ENCODE measurements at places on chromosomes 6 and 20. TPM values are rescaled to one million over a fixed set of nuclear protein-coding genes. Genes with fewer than 3 reads are reported as not detected.

GRCh38 chr6:148776321-148777308 is 29.8 kb downstream of the UST start:
- H3K27ac ChIP-seq = peak overlapping the region; percentile 29
- H3K4me3 ChIP-seq = no peak overlapping the region
- peaks cover 12% of the 10 kb centered on the region for H3K36me3 ChIP-seq
- peaks cover 53% of the 10 kb centered on the region for H3K4me1 ChIP-seq
- DNase-seq = no peak
- no peaks in the 10 kb centered on the region for H3K27me3 ChIP-seq

DNA sequence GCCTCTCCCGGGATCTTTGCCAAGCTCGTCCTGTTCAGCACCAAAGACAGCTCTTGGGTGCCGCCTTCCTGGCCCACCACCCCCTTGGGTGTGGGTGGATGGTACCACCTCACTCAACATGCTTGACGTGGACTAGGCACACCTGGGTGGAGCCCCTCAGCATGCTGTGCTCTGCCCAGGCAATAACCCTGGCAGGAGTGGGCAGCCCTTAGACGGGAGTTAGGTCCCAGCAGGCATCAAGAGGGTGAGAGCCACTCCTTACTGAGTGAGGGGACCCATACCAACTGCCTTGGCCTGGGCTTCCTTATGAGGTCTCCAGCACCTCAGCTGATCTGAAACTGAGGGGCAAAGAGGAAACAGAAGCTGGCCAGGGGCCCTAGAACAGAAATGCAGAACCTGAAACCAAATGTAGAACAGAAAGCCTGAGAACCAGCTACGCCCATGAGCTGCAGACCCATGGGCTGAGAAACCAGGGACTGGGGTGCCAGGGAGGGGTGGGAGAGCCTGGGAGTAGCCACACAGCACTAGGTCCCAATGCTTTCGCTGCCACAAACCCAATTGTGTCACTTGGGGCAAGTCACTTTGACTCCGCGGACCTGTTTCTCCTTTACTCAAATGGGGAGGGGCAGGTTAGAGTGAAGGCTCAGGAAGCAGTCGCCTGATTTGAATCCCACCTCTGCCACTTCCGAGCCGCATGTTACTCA is 2.0 kb downstream of the FGD2 start:
- H3K27me3 ChIP-seq = no peaks in the 10 kb centered on the region
- no peak overlapping the region for H3K27ac ChIP-seq
- H3K4me1 ChIP-seq = no peaks in the 10 kb centered on the region
- H3K4me3 ChIP-seq = no peak overlapping the region
- DNase-seq = no peak

DNA sequence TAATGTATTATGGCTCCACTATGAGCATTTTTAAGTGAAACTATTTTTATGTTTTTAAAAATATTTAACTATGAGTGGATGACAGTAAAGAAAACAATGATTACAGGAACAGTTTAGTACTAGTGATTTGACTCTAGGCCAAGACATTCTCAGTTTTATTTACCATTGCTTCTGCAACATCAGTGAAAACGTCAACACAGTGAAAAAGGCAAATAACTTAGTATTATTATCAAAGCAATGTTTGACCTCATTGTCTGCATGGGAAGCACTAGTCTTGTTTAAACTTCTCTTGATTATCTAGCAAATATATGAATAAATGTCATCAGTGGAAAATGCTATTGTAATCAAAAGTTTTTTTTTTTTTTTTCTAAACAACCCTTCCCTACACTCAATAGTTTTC is 165.0 kb downstream of the HTR1B start:
- no peak overlapping the region for H3K4me3 ChIP-seq
- no peaks in the 10 kb centered on the region for H3K36me3 ChIP-seq
- no peaks in the 10 kb centered on the region for H3K27me3 ChIP-seq
- H3K4me1 ChIP-seq = no peaks in the 10 kb centered on the region

Gene BPIFB2
- total RNA-seq = 0.09 TPM

Gene DPPA5
- 6.7 TPM for total RNA-seq

- H3K27me3 ChIP-seq = no peaks in the 10 kb centered on the region
- H3K4me3 ChIP-seq = peak overlapping the region; percentile 92
- H3K36me3 ChIP-seq = peaks cover 55% of the 10 kb centered on the region
- peak overlapping the region; percentile 95 for H3K27ac ChIP-seq
- no peak for DNase-seq
Measured at GRCh38 chr6:34239500-34239825, 2.8 kb downstream of the HMGA1 start.

- H3K27ac ChIP-seq = no peak overlapping the region
- DNase-seq = no peak
- no peaks in the 10 kb centered on the region for H3K36me3 ChIP-seq
- H3K27me3 ChIP-seq = no peaks in the 10 kb centered on the region
- no peak overlapping the region for H3K4me3 ChIP-seq
Measured at GRCh38 chr6:168495133-168495532, 54.1 kb downstream of the SMOC2 start.

DNA sequence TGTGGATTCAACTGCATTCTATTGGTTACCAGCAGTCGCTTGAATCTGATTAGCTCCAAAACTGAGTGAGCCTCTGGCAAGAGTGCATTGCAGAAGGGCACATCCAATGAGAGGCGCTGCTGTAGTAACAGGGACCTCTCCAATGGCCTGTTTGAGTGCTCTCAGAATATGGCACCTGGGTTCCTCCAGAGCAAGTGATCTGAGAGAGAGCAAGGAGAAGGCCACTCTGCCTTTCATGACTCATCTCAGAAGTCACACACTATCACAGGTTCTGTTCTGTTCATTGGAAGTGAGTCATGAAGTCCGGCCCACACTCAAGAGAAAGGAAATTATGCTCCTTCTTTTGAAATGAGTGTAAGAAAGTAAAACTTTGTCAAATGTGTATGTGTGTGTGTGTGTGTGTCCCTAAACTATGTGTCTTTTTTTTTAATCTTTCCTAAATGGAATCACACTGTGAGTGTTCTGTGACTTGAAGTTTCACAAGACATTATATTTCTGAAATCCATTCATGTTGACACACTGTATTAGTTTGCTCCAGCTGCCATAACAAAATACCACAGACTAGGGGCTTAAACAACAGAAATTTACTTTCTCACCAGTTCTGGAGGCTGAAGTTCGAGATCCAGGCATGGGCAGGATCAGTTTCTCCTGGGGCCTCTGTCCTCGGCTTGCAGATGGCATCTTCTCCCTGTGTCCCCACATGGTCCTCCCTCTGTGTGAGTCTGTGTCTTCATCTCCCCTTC is 138.3 kb upstream of the CDYL start:
- H3K4me1 ChIP-seq = peaks cover 14% of the 10 kb centered on the region
- H3K36me3 ChIP-seq = peaks cover 3% of the 10 kb centered on the region
- no peaks in the 10 kb centered on the region for H3K27me3 ChIP-seq
- no peak overlapping the region for H3K27ac ChIP-seq

DNA sequence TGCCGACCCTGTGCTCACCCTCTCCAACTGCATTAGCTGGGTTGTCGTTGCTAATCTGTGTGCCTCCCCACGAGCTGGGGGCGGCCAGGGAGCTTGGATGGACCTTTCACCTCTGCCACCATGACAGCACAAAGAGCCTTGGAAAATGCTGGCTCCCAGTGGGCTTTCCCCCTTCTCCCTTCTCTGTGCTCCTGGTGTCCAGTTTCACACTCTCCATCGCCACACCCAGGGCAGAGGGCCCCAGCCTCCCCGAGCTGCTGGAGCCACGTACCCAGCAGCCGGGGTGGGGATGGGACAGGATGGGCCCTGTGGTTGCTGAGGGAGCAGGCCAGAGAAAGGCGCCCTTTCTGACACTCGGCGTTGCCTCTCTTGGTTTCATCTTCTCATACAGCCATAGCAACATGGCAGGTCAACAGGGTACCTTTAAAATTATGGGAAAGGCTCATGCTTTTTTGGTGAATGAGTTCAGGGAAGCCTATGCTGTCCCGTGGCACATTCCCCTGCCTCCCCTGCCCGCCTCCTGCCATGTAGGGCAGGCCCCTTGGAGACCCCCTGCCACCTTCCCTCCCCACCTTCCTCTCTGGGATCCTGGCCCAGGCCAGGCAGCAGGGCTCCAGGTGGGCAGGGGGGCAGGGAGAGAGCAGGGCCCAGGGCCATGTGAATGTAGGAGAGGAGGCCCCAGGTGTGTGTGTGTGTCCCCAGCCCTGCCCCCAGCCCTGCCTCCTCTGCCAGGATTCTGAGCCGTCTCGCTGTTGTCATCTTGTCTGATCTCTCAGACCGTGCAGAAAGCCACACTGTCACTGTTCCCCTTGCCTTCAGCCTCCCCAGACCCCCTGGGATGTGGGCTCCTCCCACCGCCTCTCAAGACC is 85.2 kb upstream of the CCDC167 start:
- no peaks in the 10 kb centered on the region for H3K36me3 ChIP-seq
- no peak overlapping the region for H3K4me3 ChIP-seq
- H3K4me1 ChIP-seq = peaks cover 31% of the 10 kb centered on the region
- no peak overlapping the region for H3K27ac ChIP-seq
- 0 out of 2 replicates have a peak, but pooled peaks cover 2% of the 10 kb centered on the region for H3K27me3 ChIP-seq

Gene CFAP206
- not detected for total RNA-seq

Gene SGK2
- 0.99 TPM for total RNA-seq

DNA sequence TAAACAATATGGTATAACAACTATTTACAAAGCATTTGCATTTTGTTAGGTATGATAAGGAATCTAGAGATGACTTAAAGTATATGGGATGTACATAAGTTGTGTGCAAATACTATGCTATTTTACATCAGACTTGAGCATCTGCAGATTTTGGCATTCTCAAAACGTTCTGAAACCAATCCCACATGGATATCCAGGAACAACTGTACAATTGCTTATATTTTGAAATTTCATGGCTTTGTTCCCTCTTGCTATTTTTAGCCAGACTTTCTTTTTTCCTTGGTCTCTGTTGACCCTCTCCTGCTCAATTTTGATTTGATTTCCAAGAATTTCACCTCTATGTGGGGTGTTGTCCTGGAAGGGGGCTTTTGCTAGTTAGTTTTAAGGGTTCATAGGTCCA is 32.9 kb upstream of the UST start:
- no peak overlapping the region for H3K4me3 ChIP-seq
- no peak for DNase-seq
- peaks cover 19% of the 10 kb centered on the region for H3K36me3 ChIP-seq
- H3K27me3 ChIP-seq = no peaks in the 10 kb centered on the region
- peaks cover 21% of the 10 kb centered on the region for H3K4me1 ChIP-seq

DNA sequence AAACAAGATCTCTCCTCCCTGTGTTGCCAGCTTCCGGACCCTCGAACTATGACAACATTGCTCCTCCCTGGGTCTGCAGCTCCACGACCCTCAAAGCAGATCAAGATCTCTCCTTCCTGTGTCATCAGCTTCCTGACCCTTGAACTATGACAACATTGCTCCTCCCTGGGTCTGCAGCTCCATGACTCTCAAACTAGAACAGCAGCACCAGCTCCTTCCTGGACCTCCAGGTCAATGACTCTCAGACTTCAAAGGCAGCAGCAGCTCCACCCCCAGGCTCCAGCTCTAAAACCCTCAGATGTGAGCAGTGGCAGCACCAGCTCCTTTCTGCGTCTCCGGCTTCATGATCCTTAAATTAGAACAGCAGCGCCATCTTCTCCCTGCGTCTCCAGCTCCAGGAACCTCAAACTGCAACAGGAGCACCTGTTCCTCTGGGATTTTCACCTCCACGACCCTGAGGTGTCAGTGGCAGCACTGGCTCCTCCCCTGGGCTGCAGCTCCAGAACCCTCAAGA is 341.0 kb upstream of the SULF2 start:
- no peak overlapping the region for H3K4me3 ChIP-seq
- H3K27ac ChIP-seq = no peak overlapping the region

Gene PSORS1C2
- 0.78 TPM for total RNA-seq

Gene POU3F2
- 0.14 TPM for total RNA-seq

Gene IL17A
- total RNA-seq = not detected

- no peak overlapping the region for H3K4me3 ChIP-seq
- H3K27ac ChIP-seq = no peak overlapping the region
- DNase-seq = no peak
- H3K4me1 ChIP-seq = peaks cover 19% of the 10 kb centered on the region
- H3K27me3 ChIP-seq = no peaks in the 10 kb centered on the region
Measured at GRCh38 chr20:15333170-15333569, 995.8 kb upstream of the FLRT3 start.

Gene ZC3H12D
- total RNA-seq = 0.14 TPM

Data from WTC11 (cell line).